CD8-positive, alpha-beta T cell (primary cell): ENCODE measurements at places on chromosomes 6 and 20.

DNA sequence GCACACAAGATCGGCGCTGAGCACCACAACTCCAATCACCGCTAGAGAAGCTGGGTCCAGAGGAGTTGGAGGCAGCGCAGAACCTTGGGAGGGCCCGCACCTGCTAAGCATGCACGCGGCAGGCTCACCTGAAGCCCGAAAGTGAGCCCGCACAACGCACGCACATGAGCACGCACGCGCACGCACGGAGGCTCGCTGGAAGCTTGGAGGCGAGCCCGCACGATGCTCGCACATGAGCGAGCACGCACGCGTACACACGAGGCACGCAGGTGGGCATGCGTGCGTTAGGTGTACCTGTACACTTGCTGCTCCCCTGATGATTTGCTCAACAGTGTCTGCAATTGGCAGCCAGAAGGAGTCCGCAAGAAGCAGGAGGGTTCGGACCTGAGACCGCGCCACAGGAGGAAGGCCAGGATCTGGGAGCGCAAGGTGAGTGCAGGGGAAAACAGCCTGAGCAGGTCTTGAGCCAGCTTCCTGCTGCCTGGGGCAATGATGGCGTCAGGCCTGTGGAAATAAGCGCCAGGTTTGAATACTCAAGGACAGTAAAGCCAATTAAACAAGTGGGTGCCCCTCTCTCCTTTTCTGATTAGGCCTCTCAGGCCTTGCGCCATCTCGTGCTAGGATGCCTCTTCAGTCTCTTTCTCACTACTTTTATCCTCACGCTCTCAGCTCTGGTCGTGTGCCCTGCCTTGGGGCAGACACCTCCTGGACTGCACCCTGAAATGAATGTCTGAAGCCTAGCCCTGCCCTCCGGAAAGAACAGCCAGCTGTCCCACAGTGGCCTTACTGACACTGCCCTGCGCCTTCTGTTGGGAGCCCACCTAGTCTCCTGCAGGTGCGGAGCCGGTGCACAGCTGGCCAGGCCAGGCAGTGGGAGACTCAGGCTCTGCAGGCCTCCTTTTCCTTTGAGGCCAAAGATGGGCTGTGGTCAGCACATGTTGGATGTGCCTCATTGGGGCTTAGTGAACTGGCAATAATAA lies 340.4 kb downstream of the CDC5L start:
- DNase-seq, result no peak

DNA sequence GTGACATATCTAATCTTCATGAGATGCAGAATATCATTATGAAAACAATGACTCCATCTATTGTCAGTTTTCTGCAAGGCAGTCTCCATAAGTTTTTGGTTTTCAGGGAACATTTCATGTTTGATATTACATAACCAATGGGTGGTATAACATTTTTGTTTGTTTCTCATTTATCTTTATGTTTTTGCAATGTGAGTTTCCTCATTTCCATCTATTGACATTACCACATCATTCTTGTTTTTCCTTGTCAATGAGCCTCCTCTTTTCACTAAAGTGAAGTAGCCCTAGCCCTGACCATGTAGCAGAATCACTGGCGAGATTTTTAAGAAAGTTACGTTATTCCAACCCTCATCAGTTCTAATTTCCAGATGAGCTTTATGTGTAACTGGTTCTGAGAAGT lies 4.4 kb downstream of the EFHC1 start:
- no peak for DNase-seq

DNA sequence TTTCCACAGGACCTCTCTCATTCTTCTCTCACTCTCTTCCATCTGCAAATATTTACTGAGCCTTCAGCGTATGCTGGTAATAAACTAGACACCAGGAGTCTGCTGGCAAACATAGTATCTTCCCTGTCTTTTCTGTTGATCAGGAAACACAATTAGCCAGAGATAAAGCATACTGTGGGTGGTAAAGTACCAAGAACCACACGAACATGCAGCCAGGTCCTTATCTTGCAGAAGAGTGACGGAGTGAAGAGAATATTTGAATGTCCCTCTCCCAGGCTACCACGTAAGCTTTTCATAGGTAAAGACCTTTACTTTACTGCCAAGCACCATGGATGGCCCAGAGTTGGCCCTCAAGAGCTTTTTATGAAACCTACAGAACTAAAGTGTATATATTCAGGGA lies 13.3 kb downstream of the FHL5 start:
- DNase-seq, result no peak

DNA sequence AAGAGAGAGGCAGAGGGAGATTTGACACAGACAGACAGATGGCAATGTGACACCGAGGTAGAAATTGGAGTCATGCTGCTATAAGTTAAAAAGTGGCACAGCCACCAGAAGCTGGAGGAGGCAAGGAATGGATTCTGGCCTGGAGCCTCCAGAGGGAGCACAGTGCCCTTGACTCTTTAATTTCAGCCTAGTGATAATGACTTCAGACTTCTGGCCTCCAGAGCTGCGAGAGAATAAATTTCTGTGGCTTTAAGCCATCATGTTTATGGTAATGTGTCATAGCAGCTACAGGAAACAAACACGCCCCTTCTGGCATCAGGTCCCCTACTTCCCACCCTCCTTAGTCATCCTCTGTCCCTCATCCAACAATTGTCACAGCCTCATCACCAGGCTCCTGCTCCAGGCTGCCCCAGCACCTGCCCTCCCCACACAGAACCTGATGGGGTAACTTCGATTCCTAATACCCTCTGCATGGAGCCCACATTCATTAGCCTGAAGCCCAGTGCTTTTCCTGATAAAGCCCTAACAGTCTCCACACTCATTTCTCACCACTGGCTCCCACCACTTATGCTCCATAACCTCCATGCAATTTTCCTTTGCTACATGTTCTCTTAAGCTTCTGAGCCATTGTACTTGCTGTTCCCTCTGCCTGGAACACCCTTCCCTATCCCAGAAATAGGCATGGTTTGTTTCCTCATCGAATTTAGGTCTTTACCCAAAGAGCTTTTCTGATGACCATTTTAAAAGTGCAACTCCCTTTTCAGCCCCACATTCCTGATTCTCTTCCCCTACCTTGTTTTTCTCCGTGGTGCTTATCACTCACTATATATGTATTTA lies 69.7 kb upstream of the TOX2 start:
- no peak for DNase-seq

GRCh38 chr6:98942263-98942803 lies 5.4 kb downstream of the FBXL4 start:
- no peak for DNase-seq

- DNase-seq, result no peak
Measured at GRCh38 chr20:24432046-24432442, 37.4 kb upstream of the SYNDIG1 start.
